ENCODE measurements at places on chromosomes 16 and 17.

- DNase-seq = no peak
These were observed 27.3 kb downstream of the ACSF3 start for GRCh38 chr16:89120921-89121351.

GRCh38 chr16:11639925-11640899 lies 28.0 kb upstream of the SNN start:
- no peak for DNase-seq

DNA sequence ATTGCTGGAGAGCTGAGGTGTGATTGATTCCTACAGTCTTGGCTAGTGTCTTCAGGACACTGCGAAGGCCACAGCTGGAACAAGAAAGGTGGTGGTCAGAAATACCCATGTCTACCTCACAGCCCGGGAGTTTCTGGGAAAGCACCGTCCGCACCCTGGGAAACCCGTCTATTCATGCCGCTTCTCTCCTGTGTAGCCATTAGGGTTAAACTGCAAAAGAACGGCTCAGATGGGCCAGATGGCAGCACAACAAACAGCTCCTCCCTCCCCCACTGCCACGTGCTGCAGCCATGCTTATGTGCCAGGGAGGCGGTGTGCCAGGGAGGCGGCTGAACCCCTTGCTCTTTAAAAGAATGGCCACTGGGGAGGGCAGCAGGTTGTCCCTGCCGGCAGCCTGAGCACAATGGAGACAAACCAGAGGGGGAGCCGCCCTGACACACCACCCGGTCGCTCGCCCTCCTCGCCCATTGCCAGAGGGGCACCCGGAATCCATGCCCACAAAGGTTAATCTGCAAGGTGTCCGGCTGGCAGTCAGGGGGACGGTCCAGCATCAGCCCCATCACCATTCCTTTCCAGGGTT lies 65.2 kb downstream of the CYTH1 start:
- DNase-seq = peak; percentile 22

GRCh38 chr16:65940711-65941110 lies 425.8 kb upstream of the CDH5 start:
- DNase-seq = no peak

DNA sequence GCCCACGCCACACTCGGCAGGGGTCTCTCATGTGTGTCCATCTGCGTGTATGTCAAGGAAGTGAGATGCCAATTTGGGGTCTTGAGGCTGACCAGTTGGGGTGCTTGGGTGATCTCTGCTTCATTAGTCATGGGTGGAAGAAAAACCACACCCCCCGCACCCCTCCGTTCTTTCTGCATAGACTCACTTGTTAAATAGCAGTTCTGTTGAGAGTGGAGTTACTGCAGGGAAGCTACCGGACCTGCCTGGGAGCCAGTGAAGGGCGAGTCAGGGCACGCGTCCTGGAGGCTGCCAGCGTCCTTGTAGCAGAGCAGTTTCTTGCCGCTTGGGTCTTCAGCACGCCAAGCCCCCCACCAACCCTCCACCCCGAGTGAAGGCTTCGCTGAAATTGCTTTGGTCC lies 8.5 kb downstream of the SNN start:
- DNase-seq = no peak

All from CD4-positive, alpha-beta T cell treated with Interleukin-6 at 100 ng/mL for 8 hours (primary cell).